ENCODE measurements at places on chromosomes 1 and 21.

- no peak for DNase-seq
Observed at GRCh38 chr1:60331647-60332046, 258.1 kb upstream of the C1orf87 start.

DNA sequence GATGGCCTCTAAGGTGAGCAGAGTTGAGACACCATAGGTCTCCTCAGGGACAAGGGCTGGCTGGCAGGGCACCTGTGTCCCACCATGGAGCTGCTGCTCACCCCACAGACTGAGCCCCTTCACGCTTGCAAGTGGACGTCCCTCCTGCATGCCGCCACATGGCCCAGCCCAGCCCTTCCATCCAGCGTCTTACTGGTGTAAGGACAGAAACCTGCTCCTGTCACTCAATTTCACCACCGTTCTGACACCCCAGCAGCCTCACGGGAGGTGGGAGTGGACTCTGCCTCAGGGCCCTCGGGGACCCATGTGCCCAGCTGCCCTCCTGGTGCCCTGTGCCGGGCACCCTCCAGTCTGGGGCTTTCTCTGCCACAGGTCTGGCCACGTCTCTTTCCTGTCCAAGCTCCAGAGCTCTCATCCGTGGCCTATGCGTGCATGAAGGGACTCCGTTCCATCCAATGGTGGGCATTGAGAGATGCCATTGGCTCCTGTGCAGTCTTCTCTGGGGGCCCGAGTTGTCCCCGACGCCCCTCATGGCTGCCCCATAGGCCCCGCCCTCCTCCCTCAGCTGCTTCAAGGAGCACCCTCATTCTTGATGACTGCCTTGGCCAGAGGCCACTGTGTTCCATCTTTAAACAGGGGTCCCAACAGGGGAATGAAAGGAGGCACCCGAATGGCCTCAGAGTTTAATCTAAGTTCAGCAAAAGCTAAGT, 42.6 kb upstream of the COL6A1 start:
- DNase-seq: no peak

DNA sequence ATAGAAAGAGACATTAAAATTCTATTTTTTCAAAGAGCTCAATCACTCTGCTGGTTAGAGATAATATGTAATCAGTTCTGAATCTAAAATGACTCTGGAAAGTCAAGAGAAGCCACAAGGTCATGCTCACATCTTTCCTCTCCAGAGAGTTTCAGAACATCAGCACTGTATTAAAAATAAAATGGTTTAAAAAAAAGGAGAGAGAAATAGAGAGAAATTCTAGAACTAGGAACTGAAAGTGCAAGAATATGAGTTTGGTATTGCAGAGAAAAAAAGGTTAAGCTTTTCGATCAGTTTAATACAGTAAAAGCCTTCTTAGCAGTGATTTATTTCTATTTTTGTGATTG, 44.0 kb upstream of the DIPK1A start:
- DNase-seq: no peak

DNA sequence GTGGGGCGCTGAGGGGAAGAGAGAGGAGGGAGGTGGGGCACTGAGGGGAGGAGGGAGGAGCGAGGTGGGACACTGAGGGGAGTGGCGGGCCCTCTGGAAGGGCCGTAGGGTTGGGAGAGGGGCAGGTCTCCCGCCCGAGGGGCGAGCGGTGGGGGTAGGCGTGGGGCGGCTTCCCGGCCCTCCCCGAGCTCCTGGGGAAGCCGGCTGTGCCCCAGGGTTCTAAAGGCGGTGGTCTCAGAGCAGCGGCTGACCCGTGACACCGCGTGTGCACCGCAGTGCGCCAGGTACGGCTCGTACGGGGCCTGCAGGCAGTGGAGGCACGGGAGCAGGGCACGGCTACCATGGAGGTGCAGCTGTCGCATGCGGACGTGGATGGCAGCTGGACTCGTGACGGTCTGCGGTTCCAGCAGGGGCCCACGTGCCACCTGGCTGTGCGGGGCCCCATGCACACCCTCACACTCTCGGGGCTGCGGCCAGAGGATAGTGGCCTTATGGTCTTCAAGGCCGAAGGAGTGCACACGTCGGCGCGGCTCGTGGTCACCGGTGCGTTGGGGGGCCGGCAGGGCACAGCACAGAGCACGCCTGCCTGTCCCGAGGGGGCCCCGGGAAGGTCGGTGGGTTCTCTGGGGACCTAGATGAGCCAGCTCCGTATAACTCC, 68.5 kb downstream of the OBSCN start:
- DNase-seq: peak; percentile 11

GRCh38 chr1:51969038-51969705, 21.3 kb downstream of the RAB3B start:
- no peak for DNase-seq

GRCh38 chr1:95179205-95179986, 54.6 kb upstream of the RWDD3 start:
- no peak for DNase-seq

- no peak for DNase-seq
Observed at GRCh38 chr21:45721671-45722070, 78.1 kb downstream of the PCBP3 start.

- DNase-seq: no peak
Observed at GRCh38 chr1:64049900-64050540, 153.4 kb upstream of the UBE2U start.

DNA sequence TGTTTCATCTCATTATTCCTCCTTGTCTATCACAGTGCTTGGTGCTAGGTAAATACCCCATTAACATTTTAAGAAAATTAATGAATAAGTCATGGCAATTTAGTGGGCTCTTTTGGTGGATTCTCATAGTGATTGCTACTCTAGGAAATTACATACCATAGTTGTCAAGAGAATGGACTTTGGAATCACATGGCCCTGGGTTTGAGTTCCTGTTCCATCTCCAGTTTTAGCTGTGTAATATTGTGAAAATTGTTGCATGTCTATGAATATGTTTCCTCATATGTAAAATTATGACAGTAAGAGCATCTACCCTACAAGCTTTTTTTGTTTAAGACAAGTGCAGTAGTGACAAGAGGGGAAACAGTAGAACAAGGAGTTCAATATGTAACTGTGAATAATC, 20.7 kb downstream of the WDTC1 start:
- DNase-seq: no peak

GRCh38 chr1:151133018-151133806, 13.2 kb downstream of the SEMA6C start:
- no peak for DNase-seq

- no peak for DNase-seq
Observed at GRCh38 chr1:234270093-234270492, 103.2 kb upstream of the COA6 start.

DNA sequence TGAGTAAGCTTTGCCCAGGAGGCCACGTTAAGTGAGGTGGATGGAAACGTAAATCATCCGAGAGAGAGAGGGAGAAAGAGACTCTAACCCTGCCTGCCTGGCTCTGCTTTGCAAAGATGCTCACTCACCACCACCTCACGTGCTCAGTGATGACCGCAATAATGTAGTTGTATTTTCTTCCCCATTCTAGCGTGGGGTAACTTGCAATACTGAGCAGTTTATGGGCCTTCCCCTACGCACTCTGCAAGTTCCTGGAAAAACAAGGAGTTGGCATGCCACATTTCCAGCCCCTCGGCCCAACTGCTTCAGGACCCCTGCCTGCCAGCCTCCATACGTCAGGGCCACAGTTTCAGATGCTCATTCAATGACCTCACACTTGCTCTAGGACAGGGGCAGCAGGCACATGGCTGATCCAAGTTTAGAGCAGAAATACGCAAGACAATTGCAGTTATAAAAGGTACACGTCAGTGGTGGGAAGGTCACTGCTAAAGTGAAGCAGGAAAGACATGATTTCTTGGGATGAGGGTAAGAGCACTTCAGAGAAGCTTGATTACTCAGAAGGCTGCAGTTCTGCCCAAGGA, 112.5 kb upstream of the RAB4A start:
- DNase-seq: peak; percentile 90

DNA sequence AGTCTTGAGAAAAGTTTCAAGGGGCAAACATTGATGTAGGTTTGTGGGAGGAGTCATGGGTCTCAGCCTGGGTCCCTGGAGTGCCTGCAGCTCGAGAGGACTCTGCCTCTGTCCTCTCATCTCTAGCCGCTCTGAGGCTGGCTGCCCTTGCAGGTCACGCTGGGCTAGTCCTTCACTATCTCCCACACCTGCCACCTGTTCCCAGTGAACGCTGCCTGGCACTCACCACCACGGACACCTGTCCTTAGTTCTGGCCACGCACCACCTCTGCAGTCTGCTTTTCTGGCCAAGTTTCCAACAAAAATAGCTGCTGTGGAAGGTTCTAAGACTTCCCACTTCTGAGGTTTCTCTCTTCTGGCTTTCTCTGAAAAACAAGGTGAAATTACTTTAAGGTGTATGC, 52.5 kb downstream of the SH3BGR start:
- no peak for DNase-seq

DNA sequence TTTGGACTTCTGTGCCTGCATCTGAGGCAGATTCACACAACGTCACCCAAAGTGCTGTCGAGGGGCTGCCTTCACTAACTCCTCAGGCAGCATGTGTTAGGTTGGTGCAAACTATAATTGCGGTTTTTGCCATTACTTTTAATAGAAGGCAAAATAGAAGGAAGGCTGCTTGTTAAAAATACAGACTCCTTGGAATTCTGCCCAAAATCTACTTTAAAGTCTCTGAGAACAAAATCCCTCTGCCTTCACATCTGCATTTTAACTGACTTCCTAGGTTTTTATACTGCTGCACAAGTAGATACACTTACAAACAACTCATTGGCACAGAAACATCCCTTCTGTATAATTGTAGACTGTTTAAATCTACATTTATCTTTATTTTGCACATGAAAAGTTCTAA, 41.3 kb upstream of the SLC19A2 start:
- DNase-seq: no peak

DNA sequence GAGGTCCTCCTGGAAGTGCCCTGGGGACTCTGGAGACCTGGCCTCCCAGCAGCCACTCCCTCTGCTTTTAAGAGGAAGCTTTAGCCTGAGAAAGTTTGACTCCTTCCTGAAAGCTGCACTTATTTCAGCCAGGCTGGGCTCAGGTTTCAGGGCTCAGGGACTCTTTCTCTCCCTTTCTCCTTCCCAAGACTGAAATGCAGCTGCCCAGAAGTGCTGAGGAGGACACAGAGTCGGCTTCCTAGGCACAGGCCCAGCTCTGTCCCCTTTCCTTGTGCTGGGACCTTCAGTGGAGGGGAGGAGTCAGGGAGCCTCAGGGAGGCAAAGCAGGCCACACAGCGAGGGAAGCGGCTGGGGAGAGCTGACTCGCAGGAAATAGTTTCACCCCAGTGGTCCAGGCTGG, 137.3 kb downstream of the NAV1 start:
- no peak for DNase-seq

DNA sequence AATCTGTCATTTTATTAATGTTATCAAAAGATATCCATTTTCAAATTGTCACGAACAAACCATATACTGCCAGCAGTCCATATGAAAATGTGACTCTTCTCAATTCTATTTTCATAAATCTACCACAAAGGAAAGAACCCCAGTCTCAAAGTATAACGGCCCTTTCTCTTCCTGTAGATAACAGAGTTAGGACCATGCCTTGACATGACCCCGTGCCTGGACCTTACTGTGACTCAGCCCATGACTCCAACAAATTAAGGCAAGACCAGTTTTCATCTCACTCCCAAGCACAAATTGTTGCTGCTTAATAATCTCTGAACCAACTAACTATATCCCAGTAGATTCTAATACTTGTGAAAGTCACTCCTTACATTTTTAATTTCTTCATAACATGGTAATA, 124.4 kb upstream of the NFIA start:
- DNase-seq: no peak

GRCh38 chr1:183473217-183473536, 878 bp downstream of the SMG7 start:
- no peak for DNase-seq

DNA sequence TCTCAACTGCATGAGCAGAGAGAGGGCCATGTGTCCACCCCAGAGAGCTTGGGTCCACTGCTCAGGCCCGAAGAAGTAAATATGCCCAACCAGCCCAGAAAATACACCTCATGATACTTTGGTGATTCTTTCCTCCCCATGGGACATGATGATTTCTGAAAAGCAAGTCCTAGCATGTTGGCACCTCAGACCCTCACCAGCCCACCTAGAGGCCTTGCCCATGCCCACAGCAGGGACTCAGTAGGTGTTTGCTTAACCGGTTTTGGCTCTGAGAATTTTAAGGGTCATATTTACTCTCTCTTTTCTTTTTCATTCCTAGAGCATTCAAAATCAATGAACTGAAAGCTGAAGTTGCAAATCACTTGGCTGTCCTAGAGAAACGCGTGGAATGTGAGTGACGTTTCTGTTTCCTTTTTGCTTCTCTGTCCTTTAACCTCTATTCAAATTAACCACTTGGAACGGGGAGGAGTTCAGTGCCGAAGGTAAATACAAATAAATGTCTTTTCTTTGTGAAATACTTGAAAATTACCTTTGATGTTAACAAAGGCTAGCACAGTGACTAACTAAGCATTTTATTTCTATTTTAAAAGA, 79.7 kb downstream of the PDE9A start:
- DNase-seq: no peak

DNA sequence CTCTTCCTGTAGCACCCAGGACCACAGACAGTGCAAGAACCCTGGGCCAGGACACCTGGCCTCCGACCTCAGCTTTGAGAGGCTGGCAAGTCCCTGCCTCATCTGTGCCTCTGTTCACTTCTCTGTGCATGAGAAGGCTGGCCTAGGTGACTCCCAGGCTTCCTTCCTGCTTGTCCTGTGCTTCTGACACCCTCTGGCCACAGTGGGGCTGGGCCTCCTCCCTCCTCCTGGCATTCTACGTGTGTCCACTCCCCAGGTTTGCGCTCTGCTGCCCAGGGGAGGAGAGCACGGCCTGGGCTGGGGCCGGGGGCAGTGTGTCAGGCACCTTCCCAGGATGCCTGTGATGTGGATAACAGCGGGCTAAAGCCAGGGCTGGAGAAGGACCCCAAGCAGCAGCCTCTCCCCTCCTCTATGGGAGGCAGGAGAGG, 30.3 kb upstream of the PKP1 start:
- DNase-seq: no peak

DNA sequence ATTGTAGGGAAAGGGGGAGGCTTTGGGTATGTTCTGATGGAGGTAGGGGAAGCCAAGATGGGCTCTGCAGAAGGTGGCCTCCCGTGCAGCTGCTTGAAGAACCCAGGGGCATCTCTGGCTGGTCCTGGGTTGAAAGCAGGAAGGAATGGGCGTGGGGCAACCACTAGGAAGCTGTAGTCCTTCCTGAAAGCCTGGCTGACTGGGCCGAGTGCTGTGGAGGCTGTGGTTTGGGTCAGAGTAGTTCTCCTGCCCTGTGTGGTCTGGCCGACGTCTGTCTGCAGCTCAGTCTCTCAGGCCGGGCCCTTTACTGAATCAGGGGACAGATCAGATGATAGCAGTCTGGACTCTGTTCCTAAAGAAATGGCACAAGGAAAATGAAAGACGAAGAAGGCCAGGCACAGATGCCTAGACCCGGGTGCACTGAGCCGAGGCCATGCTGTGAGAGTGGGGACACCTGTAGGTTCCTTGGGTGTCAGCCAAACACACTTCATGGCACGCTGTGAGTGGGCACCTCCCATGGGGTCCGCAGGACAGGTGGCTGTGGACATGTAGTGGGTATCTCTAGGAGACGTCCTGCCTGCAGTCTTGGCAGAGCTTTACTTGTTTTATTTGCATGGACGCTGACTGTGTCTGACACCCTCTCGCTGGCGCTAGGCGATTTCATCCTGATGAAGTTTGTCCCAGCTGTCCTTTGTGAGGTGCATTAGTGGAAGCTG, 87.0 kb downstream of the POFUT2 start:
- DNase-seq: no peak

- no peak for DNase-seq
Observed at GRCh38 chr1:199808110-199808870, 219.2 kb upstream of the NR5A2 start.

Data from CD14-positive monocyte (primary cell).